ENCODE measurements at places on chromosomes 4 and X.
A peak's percentile ranks its signal among the peaks of the same experiment; 100 is the strongest.

DNA sequence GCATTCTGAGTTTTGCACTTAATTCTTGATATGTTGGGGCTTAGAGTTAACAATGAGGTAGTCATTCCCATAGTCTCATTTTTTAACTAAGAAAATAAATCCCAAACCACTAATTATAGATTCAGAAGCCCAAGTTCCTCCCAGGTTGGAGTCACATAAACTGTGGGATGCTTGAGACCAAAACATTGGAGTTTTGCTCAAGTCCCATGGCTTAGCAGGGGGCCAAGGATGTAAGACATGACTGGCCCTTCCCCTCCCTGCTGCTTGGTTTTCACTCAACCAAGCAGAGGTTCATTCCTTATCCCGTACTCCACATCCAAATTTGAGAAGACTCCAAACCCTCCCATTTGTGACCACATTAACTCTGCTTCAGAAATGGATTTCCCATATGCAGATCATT is 101.3 kb downstream of the LIMCH1 start:
- DNase-seq: no peak

DNA sequence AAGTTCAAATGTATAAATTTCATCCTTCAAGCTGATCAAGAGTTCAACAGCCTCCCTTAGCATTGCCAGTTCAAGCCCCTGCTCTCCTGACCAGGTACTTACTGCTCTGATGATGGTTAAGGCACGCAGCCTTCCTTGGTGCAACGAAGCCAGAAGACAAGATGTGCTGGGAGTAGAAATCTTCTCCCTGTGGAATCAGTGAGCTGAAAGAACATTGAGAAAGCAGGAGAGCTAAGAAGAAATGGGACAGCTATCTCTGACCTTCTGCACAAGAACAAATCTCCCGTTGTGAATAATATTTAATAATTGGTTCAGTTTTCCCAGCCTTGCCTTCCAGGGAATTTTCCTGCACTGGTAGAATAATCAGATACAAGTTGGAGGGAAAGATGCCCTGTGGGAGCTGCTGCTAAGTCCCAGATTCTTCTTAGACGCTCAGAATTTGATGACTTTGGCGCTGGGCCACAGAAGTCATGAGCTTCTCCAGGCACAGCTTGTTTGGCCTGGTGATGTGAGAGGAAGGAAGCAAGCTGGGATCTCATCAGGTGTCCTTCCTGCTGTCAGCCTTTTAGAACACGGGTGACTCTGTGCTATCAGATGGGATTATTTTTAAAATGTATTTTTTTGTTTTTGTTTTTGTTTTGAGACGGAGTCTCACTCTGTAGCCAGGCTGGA is 77.8 kb downstream of the CD38 start:
- no peak for DNase-seq

- no peak for DNase-seq
These were observed 27.2 kb downstream of the OCIAD1 start for GRCh38 chr4:48858130-48858529.

DNA sequence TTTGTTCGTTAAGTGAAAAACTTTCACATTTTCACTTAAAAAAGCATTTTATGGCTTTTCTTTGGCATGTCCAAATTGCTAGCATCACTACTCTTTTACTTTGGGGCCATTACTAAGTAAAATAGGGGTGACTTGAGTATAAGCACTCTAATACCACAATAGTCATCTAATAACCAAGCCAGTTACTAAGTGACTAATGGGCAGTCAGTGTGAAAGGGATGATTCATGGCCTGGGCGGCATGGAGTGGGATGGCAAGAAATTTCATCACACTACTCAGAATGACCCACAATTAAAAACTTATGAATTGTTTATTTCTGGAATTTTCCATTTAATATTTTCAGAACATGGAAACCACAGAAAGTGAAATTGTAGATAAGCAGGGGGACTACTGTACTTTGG is 60.9 kb downstream of the BMP15 start:
- DNase-seq: no peak

- DNase-seq: peak; percentile 63
These were observed 95.6 kb downstream of the AFAP1 start for GRCh38 chr4:7843831-7844593.

DNA sequence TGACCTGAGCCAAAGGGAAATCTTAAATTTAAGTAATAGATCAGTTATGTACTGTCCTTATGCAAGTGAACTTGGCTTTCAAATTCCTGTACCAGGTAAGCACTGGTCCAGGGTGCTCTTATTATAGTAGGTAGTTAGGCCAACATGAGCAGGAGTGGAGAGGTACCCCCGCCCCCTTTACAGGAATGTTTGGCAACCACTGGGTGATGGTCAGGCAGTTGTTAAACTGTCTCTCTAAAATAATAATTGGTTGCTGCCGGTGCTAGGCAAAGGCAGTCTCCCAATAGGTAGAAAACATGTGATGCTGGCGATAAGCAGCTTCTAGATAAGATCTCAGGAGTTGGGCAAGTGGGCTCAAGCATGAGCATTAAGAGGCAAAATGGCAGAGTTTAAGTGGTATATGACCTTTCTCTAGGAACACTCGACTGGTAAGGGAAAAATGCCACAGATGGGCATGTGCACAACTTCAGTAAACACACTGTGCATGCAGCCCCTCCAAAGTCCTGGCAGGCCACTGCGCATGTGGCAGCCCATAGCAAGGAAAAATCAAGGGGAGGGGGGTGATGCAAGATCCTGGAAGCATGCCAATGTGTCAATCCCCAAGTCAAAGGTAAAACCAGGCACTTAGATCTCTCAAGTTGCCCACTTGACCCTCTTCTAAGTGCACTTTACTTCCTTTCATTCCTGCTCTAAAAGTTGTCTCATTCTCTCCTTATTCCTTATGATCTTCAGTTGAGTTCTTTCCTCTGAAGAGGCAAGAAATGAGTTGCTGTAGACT is 1239.7 kb downstream of the C4orf33 start:
- no peak for DNase-seq

DNA sequence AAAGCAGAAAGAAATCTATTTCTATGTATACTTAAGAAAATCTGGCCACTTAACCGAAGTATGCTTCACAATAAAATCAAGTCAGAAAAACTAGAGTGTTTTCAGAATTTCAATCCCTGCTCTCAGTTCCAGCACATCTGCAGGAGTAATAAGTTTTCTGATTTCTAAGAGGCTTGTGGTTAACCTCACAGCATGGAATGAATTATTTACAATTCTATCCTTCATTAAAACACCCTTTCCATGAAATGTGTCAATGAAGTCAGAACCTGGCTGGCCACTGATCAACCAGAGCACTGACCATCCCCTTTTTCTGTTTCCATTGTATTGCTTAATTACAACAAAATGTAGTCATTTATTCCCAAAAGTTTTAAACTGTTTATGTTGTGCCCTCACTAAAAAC is 781.4 kb upstream of the INTU start:
- no peak for DNase-seq

DNA sequence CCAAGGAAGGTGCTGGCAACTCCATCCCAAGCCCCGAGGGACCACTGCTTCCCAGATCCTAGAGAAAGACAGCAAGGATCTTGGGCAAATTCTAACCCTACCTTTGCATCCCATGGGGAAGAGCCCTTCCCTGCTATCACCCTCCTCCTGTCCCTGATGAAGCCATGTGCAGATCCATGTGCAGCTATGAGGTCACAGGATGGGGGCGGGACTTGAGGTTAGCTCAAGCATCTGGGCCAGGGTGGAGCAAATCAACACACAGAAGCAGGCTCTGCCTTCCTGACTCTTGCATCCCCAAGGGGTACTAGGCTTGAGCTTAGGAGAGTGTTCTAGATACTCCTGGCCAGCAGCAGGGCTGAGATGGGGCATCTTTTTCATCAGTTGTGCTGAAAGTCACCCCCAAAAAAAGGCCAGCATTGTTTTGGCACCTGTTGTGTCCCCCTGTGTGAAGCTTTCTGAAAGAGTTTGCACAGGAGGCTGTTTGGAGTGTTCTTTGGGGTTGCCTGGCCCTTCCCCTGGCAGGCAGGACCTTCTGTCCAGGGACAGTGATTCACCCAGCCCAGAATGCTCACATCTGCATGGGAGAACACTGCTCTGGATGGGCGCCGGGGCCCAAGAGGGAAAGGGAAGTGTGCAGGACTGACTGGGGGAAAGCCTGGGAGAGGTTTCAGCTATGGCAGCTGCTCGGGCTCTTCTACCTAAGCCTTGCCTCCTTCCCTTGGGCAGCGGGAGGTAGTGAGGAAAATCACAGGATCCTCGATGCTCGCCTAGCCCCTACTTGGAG is 50.8 kb downstream of the PRPS1 start:
- DNase-seq: peak; percentile 36

DNA sequence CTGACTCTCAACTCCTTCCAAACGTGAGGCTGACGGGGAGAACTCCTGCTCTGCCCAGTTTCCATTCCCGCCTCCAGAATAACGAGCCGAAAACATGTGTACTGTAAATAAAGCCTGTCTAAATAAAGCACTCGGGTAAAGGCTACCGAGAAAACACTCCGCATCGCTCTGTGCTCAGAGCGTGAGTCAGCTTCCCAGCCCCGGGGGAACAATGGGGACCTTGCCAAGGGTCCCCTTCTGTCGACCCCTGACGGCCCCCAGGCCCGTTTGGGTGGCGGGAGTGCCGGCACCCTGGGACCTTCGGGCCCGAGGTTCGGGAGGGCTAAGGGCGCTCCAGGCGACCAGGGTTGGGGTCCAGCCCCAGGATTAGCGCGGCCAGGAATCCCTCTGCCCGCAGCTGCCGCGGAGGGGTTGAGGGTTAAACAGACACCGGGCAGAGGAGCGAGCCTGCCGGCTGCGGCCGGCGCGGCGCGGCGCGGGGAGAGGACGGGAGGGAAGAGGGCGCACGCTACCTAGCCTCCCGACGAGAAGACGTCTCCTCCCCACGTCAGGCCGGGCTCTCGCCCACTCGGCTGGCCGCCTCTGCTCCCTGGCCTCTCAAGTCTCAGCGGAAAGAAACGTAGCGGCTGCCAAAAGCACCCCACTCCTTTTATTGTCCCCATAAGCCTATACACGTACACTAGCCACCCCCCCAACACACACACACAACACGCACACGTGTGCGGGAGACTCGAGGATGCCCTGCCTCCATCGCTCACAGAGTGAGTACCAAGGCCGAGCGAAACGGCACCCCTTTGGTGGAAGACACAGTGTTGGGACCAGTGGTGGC is 85.5 kb downstream of the BCOR start:
- no peak for DNase-seq

DNA sequence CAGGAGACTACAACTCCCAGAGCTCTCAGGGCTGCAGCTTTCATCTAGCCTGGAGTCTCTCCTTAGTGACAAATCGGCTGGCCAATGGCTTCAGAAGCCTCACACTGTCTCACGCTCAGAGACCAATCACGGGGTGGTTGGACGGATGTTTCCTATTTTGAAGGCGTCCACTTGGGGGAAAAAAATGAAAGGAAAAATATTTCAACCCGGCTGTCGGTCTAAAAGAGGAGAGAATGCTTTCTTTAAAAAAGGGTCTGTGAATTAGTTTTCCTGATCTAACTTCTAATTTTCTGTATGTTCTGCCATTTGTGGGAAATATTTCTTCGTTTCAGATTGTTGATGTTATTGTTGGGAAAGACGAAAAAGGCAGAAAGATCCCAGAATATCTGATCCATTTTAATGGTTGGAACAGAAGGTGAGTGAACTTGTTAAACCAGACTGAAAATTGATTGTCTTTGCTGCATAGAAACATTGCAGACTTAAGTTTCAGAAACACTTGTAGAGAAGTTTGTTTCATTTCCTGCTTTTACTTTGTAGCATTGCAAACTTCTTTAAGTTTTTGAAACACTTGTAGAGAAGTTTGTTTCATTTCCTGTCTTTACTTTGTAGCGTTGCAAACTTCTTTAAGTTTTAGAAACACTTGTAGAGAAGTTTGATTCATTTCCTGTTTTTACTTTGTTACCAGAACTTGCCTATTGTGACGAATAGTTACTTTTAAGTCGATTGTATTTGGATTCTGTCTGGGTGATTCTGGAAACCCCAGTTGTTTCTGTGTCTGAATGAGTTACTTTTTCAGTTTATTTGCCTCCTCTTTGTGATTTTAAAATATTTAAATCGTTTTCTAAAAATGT is 1.6 kb downstream of the MSL3 start:
- DNase-seq: no peak

DNA sequence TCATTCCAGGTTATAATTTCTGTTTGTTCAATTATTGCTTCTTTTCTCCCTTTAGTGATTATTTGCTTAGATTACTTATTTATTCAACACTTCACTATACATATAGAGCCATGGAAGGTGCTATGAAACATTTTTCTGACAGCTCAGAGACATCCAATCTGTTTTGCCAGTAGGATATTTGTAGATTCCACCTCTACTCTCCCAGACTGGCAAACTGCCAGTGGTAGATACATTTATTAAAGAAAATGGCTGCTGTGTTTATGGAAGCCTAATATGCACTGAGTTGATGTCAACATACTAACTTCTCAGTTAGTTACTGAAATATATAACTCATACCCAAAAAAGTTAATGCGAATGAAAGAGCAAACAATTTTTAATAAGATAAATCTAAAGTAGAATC is 348.6 kb downstream of the TRAM1L1 start:
- no peak for DNase-seq

- DNase-seq: no peak
These were observed 121.3 kb downstream of the PPARGC1A start for GRCh38 chr4:23768541-23768940.

- DNase-seq: no peak
These were observed 53.3 kb downstream of the RGS12 start for GRCh38 chr4:3346146-3346545.

DNA sequence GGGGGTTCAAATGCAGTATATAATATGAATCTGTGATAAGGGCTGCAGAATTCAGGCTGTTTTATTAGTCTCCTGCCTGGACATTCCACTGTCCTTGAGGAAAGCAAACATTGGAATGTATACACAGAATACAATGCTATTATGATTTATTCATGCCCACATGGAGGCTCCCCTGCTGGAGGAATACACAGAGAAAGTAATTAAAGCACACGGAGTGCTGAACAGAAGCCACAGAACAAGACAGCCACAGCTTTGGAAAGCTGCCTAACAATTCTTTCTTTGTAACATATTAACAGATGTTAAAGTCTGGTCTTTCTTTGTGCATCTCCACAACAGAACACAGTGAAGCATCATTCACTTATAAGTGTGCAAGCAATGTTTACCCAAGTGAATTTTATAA is 155.8 kb downstream of the ARAP2 start:
- DNase-seq: no peak

GRCh38 chr4:112515198-112516065 is 548 bp downstream of the NEUROG2 start:
- no peak for DNase-seq

GRCh38 chr4:14532436-14532835 is 469.8 kb upstream of the CPEB2 start:
- no peak for DNase-seq

GRCh38 chr4:100347241-100347640 is 157.0 kb upstream of the DDIT4L start:
- no peak for DNase-seq

GRCh38 chr4:98381306-98381705 is 120.1 kb downstream of the RAP1GDS1 start:
- no peak for DNase-seq

DNA sequence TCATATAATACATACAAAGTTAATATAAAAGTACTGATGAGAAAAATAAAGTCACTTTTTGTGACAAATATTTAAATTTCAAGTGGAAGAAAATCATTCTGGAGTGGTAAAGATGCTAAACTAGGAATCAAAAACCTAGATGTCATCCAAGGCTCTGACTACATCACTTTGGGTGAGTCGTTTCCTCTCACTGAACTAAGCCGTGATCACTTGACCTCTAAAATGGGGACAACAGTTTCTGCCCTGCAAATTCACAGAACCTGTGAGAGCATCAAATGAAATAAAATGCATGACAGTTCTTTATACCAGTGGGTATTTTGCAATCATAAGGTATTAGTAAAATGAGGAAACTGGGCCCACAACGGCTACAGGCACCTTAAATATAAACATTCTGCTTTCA is 63.8 kb downstream of the PRDM5 start:
- DNase-seq: no peak

GRCh38 chr4:25088093-25088952 is 57.6 kb upstream of the LGI2 start:
- DNase-seq: no peak

Data from activated CD8-positive, alpha-beta memory T cell treated with anti-CD3 and anti-CD28 coated beads for 1 hour (primary cell).